ENCODE measurements at places on chromosomes 6 and 20. TPM values are rescaled to one million over a fixed set of nuclear protein-coding genes. Genes with fewer than 3 reads are reported as not detected.

RAD21L1 gene
- 0.09 TPM for total RNA-seq

C20orf144 gene
- 0.13 TPM for total RNA-seq

HNF4A gene
- total RNA-seq: 11.9 TPM

GSTA3 gene
- total RNA-seq: not detected

LGSN gene
- total RNA-seq: 3.3 TPM

NRSN1 gene
- total RNA-seq: not detected

C6orf120 gene
- total RNA-seq: 11.3 TPM

HTR1E gene
- not detected for total RNA-seq

SLA2 gene
- total RNA-seq: not detected

ZBTB46 gene
- total RNA-seq: 0.66 TPM

FYN gene
- total RNA-seq: 5.9 TPM

IMPG1 gene
- not detected for total RNA-seq

TRIM31 gene
- 1.2 TPM for total RNA-seq

PAK5 gene
- not detected for total RNA-seq

DNAAF9 gene
- total RNA-seq: 4.8 TPM

FOXF2 gene
- 24.4 TPM for total RNA-seq

AVP gene
- total RNA-seq: not detected

LY6G6C gene
- total RNA-seq: not detected

TP53RK gene
- total RNA-seq: 12.5 TPM

RAB44 gene
- 0.05 TPM for total RNA-seq

ISM1 gene
- 0.43 TPM for total RNA-seq

CMTR1 gene
- 17.7 TPM for total RNA-seq

TMC2 gene
- total RNA-seq: not detected

BMP5 gene
- total RNA-seq: not detected

BANF2 gene
- total RNA-seq: not detected

UTRN gene
- total RNA-seq: 9.6 TPM

EDN3 gene
- 0.72 TPM for total RNA-seq

TGM3 gene
- total RNA-seq: 0.03 TPM

BPIFA1 gene
- not detected for total RNA-seq

SLC24A3 gene
- not detected for total RNA-seq

HAO1 gene
- total RNA-seq: not detected

GPX5 gene
- total RNA-seq: not detected

KHDC1 gene
- total RNA-seq: 4.5 TPM

BHLHE23 gene
- not detected for total RNA-seq

PNPLA1 gene
- total RNA-seq: not detected

SLC22A2 gene
- total RNA-seq: not detected

CSTF1 gene
- 37.9 TPM for total RNA-seq

KCNK15 gene
- 0.74 TPM for total RNA-seq

HCRTR2 gene
- total RNA-seq: not detected

RBPJL gene
- total RNA-seq: not detected

ENPP3 gene
- total RNA-seq: not detected

NT5E gene
- total RNA-seq: 44.8 TPM

LY6G5C gene
- 1.6 TPM for total RNA-seq

LHFPL5 gene
- not detected for total RNA-seq

OTOR gene
- total RNA-seq: not detected

CTAGE9 gene
- total RNA-seq: not detected

DUSP22 gene
- total RNA-seq: 11.5 TPM
